Upper lobe of left lung (tissue), 6 donors: ENCODE measurements at places on chromosomes 5 and 9. TPM values are rescaled to one million over a fixed set of nuclear protein-coding genes. Genes with fewer than 3 reads are reported as not detected.
A peak's percentile ranks its signal among the peaks of the same experiment; 100 is the strongest.

ORM2 gene
- 2.2 TPM for total RNA-seq

DNA sequence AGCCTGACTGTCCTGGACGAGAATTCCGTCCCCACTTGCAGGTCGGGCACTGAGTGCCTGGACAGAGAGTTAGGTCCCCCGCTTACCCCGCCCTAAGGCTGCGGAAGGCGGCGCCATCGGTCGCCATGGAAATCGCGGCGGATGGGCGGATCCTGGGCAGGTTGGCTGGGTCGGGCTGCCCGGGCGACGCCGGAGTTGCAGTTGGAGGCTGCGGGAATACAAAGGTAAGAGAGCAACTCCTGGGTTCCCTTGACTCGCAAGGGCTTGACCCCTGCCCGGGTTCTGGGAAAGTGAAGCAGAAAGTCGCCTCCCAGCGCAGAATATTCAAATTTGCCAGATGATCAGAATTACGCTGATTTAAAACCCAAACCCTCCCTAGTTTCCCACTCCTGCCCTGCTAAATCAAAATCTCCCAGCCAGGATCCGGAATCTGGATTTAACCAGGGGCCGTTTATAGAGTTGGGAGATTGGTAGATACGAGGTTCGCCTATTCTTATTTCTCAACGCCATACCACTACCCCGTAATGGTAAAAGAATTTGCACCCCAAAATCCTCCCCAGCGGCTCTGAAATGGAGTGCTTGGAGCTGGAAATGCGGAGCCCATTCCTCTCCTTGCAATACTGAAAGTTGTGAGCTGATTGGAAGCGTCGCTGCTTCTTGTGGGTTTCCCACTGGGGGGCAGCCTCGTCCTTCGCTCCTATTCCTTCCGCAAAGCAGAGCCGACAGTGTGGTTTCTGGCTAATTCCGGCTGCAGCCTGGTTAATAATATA lies 156.4 kb upstream of the RASEF start:
- DNase-seq: peak; percentile 95

GRCh38 chr9:99296291-99296951 lies 74.3 kb downstream of the SEC61B start:
- no peak for DNase-seq

GRCh38 chr5:118711727-118712126 lies 276.6 kb downstream of the DTWD2 start:
- no peak for DNase-seq

DNA sequence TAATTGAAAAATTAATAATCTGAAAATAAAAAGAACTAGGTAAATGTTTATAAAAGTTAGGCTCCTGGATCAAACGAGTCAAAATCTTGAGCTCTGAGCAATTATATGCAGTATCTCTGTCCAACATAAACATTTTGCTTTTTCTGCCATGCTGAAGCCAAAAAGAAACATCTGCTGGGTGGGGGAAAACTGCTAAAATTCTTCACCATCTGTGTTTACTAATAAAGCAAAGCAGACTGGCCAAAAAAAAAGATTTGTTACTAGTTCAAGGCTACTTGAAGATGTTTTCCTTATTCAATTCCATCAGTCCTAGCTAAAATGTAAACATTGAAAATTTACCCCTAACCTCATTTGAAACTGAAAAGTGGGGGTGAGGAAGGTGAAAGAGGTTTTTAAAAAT lies 29.7 kb downstream of the GTF3C4 start:
- DNase-seq: no peak
